Naive thymus-derived CD4-positive, alpha-beta T cell (primary cell): ENCODE measurements at places on chromosomes 3 and 15.

- no peak for DNase-seq
These were observed 26.4 kb downstream of the RBM6 start for GRCh38 chr3:49966233-49966942.

DNA sequence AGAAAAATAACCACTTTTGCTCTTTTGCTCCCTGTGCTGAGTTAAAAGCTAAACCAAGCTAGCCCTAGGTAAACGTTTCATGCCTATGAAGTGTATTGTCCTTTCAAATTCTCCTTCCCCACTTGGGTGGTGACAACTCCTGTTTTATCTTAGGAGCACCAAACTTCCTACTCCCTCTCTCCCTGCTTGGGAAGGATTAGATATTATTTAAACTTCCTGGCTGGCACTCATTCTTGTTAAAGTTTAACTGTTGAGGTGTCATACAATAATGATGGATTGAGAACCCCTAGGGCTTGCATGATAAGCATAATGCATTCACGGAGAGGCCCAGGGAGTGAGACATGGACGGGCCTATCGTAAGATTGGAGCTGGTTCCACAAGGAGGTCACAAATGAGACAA is 29.5 kb downstream of the B4GALT4 start:
- DNase-seq, result no peak

- no peak for DNase-seq
These were observed 43.9 kb downstream of the ADIPOQ start for GRCh38 chr3:186886202-186886981.

DNA sequence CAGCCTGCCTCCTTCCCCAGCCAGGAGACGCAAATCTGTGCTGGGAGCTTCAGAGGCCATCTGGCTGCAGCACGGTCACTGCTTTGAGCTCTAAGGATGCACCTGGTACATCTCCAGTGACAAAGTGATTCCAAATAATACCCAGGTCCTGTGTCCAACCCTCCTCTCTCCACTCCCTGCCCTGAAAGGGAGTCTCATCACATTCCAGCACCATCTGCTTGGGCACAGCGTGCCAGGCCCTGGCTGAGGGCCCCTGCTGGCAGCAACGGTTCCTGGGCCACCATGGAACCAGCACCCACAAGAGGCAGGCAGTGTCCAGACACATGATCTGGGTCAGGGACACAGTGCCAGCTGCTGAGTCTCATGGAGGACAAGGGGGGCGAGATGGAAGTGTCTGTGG is 81.3 kb downstream of the MTHFS start:
- DNase-seq, result no peak

DNA sequence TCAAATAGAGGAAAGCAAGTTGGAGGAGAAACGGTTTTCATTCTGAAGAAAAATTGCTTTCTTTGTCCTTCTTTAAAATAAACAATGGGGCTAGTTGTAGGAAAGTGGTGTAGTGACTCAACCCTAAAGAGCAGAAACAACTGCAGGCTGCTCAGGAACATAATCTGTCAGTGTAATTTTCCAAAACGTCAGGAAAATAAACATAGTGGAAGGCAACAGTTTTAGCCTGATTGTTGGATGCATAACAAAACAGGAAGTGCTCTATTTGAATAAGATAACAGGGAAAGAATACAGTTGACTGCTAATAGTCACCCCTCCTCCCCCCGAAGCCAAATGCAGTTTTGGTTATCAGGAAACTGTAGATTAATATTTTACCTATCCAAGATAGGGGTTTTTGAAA is 167.6 kb downstream of the ECT2 start:
- no peak for DNase-seq

DNA sequence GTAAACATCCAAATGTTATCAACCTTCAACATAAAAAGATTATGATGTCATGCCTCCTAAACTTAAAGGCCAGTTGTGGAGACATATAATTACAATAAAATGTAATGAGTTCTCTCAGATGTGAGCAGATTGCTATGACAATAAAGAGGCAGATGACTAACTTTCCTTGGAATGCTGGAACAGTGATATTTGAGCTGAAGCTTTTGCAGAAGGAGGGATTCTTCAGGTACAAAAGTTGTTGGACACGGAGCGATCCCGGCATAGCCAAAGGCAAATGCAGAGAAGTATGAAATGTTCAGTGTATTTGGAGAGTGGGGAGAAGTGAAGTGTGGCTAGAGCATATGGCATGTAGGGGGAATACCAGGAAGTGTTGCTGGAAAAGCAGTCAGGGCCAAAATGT is 520.1 kb downstream of the FGF12 start:
- no peak for DNase-seq

- peak; percentile 90 for DNase-seq
These were observed 4.4 kb upstream of the GABRR3 start for GRCh38 chr3:98039322-98040024.

DNA sequence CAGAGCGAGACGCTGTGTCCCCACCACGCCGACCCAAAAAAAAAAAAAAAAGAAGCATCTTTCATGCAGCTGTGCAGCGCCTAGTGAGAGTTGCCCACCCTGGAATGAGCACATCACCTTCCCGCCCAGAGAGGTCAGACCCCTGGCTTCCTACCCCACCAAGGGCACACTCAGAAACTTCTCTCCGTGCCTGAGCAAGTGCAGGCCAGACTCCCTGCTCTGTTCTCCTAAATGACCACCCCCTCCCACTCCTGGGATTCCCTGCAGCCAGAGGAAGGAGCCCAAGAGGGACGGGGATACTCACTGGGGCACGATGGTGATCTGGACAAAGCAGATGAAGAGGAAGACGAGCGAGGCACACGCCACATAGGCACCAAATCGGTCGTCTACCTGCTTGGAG is 116.0 kb downstream of the SEC22A start:
- DNase-seq, result no peak

- peak; percentile 15 for DNase-seq
These were observed 489 bp downstream of the HDGFL3 start for GRCh38 chr15:83207009-83207659.

DNA sequence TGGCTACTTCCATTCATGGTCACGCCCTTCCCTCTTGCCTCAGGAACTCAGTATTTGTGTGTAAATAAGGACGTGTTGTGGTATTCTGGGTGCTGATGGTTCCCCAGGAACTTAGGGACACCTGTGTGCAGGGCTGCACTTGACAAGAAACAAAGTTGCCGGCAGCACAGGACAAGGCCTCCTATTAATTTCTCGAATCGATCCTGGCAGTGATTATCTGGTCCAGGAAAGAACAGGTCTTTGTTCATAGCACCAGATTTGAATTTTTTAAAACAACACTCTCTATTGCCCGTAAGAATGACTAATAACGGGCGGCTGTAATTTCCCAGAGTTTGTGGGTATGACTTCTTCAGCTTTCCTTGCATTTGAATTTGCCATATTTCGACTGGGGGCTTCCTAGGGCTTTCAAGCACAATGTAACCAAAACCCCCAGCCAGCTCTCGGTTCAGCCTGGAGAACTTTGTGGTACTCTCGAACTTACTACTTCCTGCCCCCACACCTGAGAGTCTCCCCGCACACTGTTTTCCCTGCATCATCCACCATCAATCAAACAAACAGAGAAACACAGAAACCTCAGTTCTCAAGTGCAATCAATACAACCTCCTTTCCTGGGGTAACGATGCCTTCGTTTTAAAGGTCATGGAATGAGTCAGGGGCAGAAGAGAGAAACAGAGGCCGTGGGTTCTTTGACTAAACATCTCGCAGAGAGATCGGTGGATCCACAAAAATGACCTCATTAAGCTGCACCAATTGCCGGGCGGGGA is 241.7 kb upstream of the ICE2 start:
- DNase-seq, result peak; percentile 34

DNA sequence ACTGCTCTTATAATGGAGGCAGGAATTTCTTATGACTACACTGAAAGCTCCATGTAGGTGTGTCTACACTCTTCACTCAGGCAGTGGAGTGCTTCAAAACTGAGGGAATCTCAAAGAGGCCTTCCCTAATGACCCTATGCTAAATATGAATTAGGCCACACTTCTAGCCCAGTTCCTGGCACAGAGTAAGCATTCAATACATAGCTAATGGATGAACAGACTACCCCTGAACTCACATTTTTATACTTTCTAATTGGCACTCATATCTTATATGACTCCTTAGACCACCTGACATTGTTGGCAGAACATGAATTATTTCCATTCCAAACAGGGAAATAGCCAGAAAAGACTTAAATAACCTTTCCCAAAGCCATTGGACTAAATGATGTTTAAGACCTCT is 3.4 kb downstream of the RARRES1 start:
- DNase-seq, result no peak

- no peak for DNase-seq
These were observed 38.0 kb downstream of the SSR3 start for GRCh38 chr3:156516961-156517360.

GRCh38 chr15:91426412-91426811 is 326.4 kb downstream of the SV2B start:
- no peak for DNase-seq

- DNase-seq, result no peak
These were observed 15.3 kb downstream of the SCG3 start for GRCh38 chr15:51696566-51696965.

DNA sequence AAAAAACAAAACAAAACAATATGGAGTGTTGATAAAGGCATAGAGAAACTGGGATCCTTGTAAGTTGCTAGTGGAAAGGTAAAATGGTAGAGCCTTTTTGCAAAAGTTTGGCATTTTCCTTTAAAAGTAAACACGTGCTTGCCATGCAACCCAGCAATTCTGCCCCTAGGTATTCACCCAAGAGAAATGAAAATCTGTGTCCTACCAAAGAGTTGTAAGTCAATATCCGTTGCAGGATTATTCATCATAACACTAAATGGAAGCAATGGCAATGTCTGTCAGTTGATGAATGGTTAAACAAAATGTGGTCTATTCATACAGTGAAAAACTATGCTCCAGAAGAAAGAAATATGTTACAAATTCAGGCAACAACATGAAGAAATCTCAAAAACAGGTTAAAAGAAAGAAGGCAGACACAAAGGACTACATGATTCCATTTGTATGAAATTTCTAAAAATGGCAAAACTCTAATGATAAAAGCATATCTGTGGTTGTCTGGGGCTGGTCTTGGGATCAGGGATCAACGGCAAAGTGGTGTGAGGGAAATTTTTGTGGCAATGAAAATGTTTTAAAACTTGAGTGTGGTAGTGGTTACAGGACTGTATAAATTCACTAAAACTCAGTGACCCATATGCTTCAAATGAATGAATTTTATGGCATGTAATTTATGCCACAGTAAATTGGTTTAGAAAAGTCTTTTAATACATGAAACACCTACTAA is 229.6 kb downstream of the OPA1 start:
- DNase-seq, result no peak

GRCh38 chr3:111299192-111299615 is 227.6 kb downstream of the NECTIN3 start:
- no peak for DNase-seq

DNA sequence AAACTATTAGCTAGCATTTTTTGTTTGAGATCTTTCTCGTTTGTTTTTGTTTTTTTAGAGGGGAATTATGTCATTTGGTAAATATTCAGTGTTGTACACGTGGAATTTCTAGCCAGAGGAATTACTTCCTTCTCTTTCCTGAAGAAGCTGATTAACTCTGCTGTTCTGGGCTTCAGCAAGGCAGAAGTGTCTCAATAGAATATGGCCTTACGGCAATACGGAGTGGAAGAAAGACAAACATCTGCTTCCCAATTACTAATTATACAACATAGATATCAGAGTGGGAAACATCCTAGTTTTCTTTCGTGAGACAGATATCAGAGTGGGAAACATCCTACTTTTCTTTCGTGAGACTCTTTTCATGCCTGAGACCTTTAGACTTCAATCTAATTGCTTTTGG is 11.9 kb downstream of the P3H2 start:
- DNase-seq, result no peak

DNA sequence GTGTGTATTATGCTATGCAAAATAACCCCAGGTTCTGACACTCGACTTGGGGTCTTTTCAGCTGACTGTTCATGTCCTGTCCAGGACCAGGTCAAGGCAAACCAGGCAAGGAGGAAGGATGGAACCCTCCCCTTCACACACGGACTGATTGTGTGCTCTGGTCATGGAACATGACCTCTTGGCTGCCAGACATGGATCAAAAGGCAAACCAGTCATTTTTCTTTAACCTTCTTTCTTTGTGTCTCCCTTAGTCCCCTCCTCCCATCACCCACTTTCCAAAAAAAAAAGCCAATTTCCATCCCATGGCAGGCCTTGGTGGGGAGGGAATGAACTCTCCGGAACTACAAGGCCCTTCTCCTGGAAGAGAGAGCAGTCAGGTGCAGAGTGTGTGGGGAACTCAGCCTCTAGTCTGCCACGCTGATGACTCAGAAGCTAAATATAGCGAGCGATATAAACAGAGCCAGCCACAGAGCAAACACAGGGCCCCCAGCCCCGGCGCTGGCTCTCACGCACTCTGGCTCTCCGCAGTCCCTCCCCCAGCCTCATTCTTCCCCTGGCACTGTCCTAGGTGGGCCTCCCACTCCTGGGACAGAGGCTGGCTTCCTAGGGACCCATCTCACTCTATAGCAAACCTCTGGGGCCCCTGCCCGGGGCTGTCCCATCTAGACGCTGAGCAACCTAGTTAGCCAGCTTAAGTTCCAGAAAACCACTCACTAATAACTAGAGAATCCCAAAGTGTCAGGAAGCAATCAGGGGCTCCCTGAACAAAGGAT is 10.0 kb downstream of the BMF start:
- DNase-seq, result no peak
